ENCODE measurements at places on chromosomes 7 and 10.

GRCh38 chr10:45625879-45626278 lies 46.7 kb downstream of the ZFAND4 start:
- no peak for DNase-seq

- DNase-seq = no peak
Observed at GRCh38 chr7:35003679-35004303, 33.5 kb downstream of the DPY19L1 start.

DNA sequence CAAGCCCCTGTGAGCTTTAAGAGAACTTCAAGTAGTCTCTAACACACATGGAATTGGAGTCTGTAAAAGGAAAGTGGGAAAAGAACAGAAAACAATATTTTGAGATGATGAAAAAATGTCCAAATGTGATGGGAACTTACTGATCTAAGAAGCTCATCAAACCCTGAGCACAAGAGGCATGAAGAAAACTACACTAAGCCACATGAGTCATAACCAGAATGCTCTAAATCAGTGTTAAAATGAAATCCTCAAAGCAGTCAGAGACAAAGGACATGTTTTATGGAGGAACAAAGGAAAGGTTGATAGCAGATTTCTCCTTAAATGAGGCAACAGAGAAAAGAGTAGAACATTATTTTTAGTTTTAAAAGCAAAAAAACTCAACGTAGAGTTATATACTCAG lies 37.2 kb downstream of the ZNF33A start:
- no peak for DNase-seq

- DNase-seq = no peak
Observed at GRCh38 chr10:71234970-71235685, 22.8 kb downstream of the UNC5B start.

GRCh38 chr10:43904301-43904700 lies 255.6 kb upstream of the ZNF32 start:
- DNase-seq = no peak

DNA sequence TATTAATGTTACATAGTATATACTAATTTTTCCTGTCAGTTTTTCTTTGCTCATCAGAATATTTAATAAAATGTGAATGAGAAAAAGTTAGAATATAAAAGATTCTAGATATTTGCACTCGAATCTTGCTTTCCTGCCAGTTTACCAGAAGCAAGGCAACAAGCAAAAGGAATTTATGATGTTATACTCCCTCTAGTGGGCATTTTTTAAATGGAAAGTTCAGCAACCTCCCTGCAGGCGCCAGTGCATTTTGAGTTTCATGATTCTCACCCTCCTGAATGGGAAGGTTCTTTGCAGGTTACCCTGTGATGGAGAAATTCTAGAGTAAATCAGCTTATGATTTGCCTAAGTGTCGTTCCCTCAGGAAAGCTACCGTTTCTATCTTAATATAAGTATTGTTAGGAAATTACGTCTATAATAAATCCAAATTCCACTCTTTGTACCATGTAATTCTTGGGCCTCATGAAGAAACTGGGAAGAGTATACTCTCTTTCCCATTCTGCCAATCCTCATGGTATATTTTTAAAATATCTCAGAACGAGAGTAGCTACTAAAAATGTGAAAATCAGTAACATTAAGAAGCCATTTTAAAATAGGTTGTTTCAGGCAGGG lies 350.0 kb downstream of the CRPPA start:
- DNase-seq = no peak

DNA sequence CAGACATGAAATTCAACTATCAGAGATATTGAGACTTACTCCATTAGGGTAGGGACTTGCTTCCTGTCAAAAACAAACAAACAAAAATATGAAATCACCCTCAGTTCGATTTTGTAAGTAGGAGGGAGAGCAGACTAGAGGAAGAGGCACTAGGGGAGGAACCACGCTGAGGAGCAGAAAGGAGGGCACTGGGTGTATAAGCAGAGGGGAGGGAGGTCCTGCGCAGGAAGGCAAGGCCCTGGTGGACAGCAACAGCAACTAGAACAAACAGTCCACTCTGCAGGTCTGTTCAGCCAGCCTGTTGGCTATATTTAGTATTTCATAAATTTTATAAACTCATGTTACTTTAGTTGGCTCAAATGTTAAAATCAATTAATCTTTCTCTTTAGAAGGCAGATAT lies 937.1 kb upstream of the C7orf33 start:
- DNase-seq = no peak

- DNase-seq = no peak
Observed at GRCh38 chr10:68897336-68897741, 3.8 kb upstream of the DDX50 start.

GRCh38 chr7:5435291-5436002 lies 11.8 kb upstream of the TNRC18 start:
- DNase-seq = no peak

DNA sequence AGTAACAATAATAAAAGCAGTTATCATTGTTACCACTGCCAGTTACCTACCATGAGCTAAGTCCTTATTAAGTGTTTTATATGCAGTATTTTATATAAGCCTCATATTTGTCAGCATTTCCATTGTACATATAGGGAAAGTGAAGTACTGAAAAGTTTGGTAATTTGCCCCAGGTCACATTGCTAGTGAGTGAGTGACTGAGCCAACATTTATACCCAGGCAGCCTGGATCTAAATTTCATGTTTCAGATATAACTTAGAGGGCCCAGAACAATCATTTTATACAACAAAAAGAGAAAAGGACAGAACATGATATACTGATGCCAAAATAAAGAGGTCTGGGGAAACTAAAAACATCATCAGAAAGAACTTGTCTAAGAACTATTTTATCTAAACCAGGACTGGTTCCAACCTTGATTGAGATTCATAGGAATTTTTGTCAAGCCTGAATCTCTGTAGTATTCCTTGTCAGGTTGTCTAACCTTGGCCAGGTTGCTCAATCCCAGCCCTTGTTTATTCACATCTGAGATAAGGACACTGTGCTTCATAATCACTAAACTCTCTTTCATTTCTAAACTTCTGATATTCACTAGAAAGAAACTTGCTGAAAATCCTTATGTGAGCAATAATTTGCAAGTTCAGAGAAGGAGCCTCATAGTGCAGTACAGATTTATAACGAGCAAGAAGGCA lies 308.2 kb downstream of the IPMK start:
- no peak for DNase-seq

All from activated T-cell treated with anti-CD3 and anti-CD28 coated beads for 4 hours (primary cell).